ENCODE measurements at places on chromosomes 16 and 17.

GRCh38 chr16:74773446-74774222 is 986 bp downstream of the FA2H start:
- no peak for DNase-seq

- peak; percentile 50 for DNase-seq
These were observed 17.2 kb downstream of the RARA start for GRCh38 chr17:40326014-40326831.

- DNase-seq, result no peak
These were observed 90.8 kb upstream of the COX10 start for GRCh38 chr17:13978478-13978877.

- peak; percentile 34 for DNase-seq
These were observed 12.3 kb downstream of the RAI1 start for GRCh38 chr17:17693253-17694168.

DNA sequence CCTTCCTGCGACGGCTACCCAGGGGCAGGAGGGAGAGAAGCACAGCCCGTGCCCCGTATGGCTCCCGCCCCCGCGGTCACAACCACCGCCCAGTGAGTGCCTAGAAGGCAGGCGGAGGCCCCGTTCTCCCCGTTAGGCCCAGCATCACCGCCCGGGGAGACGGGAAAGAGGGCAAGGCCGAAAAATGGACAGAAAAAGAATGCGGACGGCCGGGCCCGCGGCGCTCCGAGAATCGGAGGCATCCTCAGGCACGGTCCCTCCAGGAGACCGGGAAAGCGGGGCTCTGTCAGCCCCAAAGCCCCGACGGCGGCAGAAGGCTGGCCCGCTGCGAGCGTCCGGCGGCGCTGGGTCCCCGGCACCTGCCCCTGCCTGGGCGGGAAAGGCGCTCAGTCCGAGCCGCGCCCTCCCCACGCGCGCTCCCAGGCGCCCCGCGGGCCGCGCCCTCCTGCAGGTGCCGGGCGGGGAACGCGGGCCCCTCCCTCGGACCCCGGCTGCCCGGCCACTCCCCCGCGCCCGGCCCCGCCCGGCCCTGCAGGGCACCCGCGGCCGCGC is 407 bp downstream of the MCRIP1 start:
- DNase-seq, result peak; percentile 71

DNA sequence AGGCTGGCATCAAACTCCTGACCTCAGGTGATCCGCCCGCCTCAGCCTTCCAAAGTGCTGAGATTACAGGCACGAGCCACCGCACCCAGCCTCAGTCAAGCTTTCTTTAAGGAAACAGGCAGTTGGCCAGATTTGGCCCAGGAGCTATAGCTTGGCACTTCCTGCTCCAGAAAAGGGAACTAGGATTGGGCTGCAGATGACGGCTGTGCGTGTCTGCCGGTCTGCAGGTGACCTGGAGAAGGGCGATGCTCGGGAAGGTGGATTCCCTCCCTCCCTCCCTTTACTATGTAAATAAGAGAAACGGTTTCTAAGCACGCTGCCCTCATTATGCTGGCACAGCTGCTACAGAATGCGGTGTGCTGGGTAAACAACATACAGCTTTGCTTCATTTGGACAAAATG is 215.9 kb downstream of the RPTOR start:
- peak; percentile 76 for DNase-seq

GRCh38 chr17:3894911-3895343 is 2.1 kb upstream of the CAMKK1 start:
- peak; percentile 71 for DNase-seq

DNA sequence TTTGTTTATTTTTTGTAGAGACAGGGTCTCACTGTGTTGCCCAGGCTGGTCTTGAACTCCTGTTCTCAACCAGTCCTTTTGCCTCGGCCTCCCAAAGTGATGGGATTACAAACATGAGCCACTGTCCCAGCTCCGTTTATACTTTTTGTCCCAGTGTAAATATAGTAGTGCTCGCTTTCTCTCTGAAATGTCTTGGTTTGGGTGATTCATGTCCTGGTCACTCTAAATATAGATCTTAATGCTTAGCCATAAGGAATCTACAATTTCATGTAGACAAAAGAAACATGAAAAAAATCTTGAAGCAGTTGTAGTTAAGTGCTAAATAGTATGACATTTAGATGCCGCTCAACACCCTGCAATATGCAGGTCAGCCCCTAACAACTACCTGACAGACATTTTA is 126.9 kb downstream of the KATNIP start:
- no peak for DNase-seq

DNA sequence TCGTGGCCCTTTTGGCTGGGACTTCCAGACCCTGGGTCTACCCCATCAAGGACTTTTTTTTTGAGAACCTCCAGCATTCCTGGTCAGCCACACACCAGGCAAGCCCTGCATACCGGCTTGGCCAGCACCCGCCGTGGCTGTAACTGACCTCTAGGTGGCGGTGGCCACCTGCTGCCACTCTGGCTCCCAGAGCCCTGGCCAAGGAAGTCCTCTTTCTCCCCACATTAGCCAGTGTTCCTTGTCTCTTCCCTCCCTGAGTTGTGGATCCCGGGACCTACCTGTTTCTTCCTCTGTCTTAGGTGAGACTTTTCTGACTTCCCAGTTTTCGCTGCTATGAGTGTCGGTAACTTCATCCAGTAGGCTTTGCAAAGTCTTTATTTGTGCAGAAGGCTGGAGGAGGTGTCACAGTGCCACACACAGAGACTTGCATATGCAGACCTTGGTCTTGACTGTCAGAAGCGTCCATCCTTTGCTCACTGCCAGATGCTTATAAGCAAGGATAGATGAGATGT is 348.3 kb downstream of the CPPED1 start:
- DNase-seq, result peak; percentile 81

GRCh38 chr16:29700253-29700987 is 21.4 kb downstream of the QPRT start:
- DNase-seq, result peak; percentile 87

DNA sequence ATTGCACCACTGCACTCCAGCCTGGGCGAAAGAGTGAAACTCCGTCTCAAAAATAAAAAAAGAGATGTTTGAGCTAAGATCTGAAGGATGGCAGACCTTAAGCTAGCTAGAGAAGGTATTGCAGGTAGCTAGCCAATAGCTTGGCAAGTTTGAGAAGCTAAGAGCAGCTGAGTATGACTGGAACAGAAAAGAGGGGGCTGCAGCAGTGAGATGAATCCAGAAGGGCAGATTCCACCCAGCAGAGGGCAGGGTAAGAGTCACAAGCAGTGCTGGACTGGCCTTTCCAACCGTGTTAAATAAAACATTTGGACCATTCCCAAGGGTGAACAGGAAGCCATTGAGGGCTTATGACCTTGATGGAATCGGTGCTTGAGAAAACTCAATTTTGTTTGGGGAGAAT is 5.7 kb upstream of the PHAF1 start:
- peak; percentile 34 for DNase-seq

DNA sequence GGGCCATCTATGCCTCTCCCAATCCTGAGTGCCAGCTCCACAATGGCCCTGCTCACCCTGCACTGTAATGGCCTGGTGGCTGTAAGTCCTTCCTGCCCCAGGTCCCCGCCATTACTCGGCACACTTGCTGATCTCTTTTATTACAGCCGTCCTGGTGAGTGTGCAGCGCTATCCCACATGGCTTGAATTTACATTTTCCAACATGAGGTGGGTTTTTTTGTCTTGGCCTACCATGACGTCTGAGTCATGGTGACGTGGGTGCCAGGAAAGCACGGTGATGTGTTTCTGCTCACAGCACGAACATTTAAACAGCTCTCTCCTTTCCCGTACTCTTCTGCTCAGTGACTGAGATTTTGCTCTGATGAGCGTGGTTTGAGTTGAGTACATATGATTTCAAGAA is 55.2 kb upstream of the FOXF1 start:
- no peak for DNase-seq

DNA sequence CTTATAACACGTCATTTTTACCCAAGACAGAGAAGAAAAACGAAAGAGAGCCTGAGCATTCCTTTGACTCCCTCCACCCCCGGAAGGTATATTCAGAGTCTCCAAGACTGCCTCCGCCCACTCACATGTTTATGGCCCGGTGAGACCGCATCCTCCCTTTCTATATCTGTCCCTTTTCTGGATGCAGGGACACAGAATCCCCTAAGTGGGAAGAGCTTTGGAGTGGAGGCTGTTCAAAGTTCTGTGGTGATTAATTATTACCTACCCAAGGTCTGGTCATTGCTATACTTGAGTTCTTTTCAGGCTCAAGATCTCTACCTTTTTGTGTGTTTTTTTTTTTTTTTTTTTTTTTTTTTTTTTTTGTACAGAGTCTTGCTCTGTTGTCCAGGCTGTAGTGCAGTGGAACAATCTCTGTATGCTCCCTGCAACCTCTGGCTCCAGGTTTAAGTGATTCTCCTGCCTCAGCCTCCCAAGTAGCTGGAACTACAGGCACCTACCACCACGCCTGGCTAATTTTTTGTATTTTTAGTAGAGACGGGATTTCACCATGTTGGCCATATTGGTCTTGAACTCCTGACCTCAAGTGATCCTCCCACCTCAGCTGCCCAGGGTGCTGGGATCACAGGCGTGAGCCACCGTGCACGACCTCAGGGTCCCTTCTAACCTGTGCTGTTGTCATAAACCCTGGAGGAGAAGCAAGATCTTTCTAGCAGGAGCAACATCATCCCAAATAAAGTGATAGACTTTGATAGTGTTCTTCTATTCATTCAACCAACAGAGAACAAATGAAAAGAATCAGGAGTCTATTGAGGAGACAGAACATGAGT is 407.1 kb downstream of the WWOX start:
- no peak for DNase-seq

DNA sequence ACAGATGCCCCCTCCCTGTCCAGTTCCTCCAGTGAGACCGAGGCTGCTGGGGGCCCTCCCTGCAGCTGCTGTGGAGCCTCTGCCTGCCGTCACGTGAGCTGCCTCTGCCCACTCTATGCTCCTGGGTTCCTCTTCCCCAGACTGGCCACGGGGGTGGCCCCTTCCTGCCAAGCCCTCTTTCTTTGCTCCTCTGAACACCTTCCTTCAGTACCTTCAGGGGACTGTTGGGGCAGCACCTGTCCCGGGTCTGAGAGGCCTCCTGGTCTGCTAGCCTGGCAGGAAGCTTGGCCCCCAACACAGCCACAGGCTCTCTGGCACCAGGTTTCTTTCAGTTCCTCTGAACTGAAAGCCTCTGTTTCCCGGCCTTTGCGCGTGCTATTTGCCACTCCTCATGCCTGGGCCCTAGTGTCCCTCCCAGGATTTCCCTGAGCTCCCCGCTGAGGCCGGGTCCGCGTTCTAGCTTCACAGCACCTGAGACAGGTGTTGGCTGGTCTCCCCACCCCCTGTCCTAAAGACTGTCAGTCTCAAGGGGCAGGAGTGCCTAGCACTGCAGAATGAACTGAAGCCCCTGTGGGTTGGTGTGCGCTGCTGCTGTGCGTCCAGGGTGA is 6.6 kb upstream of the ATP6V0C start:
- peak; percentile 89 for DNase-seq

- no peak for DNase-seq
These were observed 732 bp upstream of the EXOSC6 start for GRCh38 chr16:70252355-70252988.

DNA sequence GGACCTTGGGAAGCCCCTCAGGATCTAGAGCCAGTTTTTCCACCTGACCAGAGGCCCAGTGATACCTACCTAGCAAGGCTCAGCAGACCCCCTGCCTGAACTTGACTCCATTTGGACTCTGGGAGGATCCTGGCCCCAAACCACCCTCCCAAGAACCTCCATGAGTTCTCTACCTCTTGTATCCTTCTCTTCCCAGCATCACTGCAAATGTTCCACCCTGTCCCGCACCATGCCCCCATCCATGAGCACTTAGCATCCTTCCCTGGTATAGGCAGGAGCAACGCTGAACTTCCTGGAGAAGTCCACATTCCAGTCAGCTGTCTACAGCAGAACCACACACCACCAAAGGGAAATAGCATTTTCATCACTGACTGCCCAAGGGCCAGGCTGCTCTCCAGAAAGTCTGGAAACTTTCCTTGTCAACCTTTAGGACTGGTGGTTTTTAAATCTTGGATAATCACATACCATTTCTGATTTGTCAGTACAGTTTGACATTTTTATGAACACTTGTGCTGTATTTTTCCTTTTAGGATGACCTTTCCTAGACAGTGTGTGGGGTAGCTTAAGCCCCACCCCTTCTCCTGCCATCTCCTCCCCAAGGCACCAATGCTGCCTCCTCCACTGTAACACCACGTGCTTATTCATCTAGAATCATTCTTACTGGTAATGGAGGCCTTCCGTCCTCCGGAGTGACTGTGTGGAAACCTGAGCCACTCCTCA is 13.9 kb downstream of the EIF4A3 start:
- DNase-seq, result no peak

DNA sequence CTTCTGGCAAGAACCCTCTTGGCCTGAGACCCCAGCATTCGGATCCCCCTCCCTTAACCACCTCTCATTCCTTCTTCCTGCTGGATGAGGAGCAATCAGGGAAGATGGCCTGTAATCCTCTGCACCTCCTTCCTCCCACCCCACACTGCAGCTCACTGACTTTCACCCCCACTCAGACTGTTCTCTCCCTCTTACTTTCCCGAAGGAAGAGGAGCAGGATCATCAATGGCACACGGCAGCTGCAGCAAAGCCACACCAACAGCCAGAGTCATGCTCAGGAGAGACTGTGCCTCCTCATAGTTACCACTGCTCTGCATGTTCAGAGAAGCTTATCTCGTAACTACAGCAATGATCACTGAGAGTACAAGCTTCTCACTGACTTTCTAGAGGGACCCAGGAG is 10.1 kb upstream of the TMEM101 start:
- DNase-seq, result no peak

DNA sequence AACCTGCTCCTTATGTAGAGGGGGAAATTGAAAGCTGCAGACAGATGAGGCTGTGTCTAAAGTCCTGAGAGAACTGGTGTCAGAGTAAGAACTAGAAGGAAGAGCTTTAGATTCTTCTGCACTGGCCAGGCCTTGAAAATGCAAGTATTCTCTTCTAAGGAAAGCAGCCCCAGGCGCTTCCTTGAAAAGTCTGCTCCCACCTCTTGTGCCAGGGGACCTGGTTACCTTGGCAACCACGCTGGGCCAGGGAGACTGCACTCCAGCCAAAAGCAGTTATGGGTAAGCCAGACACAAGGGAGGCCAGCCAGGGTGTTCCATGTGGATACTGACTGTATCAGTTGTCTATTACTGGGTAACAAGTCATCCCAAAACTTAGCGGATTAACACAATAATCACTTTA is 228.6 kb upstream of the SDK2 start:
- no peak for DNase-seq
